HFFc6 (cell line): ENCODE measurements at places on chromosomes 12 and 14. TPM values are rescaled to one million over a fixed set of nuclear protein-coding genes. Genes with fewer than 3 reads are reported as not detected.

AMN gene
- not detected in 3 replicates for total RNA-seq

SUPT16H gene
- total RNA-seq, result 65.3 to 91.9 TPM (median 81.5 TPM) in 3 replicates

TDRD9 gene
- not detected in 2 replicates for total RNA-seq

B4GALNT1 gene
- total RNA-seq, result 1.1 to 2.4 TPM (median 1.6 TPM) in 3 replicates

STXBP6 gene
- 17.2 and 19.4 TPM in 2 replicates for total RNA-seq

SPRYD4 gene
- 2.5 to 2.8 TPM (median 2.5 TPM) in 3 replicates for total RNA-seq

C14orf180 gene
- total RNA-seq, result not detected in 3 replicates

HCAR3 gene
- total RNA-seq, result not detected in 3 replicates

FGD6 gene
- total RNA-seq, result 5.1 to 5.6 TPM (median 5.5 TPM) in 3 replicates

SYNDIG1L gene
- not detected in 2 replicates for total RNA-seq

KERA gene
- not detected in 3 replicates for total RNA-seq

CCDC198 gene
- total RNA-seq, result not detected in 3 replicates

KLHL33 gene
- total RNA-seq, result not detected in 3 replicates

GRCh38 chr12:238116-238515 is 24.2 kb upstream of the SLC6A12 start:
- no peak for DNase-seq

DNA sequence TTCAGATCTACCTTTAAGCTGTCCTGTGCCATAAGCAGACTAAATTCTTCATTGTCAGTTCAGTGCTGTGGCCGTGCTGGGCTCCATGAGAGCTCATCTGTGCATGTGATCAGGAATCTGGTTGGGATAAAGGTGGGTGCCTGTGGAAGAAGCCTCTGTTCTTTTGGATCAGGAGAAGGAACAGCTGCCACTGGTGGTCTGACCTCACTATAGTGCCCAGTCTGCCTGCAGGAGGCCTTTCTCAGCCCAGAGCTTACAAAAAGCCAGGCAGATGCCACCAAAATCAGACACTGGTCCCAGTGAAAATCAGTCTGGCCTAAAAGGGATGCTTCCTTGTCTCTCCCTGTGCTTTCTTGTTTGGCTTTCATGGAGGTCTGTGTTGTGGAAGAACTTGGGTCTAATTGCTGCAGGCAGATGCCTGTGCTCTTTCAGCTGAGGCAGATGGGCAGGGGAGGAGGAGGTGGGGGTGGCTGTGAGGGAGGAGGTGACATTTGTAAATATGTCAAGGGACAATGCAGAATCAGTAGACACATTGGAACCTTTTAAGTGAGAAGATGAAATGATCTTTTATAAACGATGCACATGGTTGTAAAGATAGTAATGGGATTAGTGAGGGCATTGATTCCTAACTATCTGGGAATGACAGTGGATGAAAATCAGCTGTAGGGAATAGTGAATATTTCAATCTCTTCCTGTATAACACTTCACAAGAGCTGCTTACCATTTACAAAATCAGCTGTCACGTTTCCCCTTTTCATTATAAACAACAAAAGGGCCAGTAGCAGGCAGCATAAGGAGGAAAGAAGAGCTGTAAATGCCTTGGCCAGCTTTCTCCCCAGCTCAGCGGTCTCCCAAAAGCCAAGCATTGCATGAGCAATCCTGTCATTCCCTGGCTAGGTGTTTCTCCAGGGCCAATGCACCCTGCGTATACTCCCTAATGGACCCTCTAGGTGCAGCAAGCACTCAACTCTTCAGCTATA is 44.6 kb downstream of the CACNA2D4 start:
- DNase-seq, result no peak

DNA sequence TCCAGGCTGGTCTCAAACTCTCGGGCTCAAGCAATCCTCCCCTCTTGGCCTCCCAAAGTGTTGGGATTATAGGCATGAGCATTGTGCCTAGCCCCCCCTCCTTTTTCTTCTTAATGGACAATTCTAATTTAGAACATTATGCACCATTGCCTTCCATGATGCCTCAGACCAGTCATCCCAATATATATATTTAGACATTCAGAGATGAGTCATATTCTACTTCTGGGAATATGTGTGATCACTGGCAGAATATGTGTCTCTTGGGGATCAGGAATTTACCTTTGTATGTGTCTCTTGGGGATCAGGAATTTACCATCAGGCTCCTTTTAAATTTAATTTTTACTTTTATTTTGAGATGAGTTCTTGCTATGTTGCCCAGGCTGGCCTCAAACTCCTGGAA is 7.5 kb upstream of the CCDC177 start:
- peak; percentile 19 for DNase-seq

DNA sequence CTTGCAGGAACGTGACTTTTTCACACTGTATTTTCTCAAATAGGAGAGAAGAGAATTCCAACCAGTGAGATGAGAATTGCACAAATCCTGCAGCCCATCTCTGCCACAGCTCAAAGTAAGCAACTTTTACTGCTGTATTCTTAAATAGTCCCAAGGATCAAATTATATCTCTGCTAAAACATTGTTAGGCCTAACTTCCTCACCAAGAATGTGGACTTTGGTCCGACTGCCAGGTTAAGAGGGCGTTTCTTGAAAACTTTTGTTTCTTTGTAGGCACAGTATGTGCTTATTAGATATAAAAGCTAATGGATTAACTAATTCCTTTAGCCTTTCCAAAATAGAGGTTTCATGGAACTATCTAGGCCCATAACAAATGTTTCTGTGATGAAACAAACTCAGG is 61.4 kb upstream of the IFNG-AS1 start:
- no peak for DNase-seq

DNA sequence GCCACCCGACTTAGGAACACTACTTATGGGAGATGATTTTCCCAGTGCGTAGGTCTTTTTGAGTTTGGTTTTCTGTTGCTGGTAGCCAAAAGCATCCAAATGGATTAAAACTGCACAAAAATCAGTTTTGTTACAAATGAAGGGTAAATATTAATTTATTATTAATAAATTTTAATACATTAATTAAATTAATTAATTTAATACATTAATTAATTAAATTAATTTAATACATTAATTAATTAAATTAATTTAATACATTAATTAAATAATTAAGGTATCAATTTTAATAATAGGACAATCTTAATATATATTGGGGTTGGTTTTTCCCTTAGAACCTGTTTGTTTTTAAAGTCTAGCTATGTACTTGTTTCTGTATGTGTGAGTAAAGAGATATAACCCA is 23.6 kb downstream of the AK7 start:
- no peak for DNase-seq

GRCh38 chr14:37232907-37233481 is 35.3 kb downstream of the MIPOL1 start:
- DNase-seq, result peak; percentile 65

DNA sequence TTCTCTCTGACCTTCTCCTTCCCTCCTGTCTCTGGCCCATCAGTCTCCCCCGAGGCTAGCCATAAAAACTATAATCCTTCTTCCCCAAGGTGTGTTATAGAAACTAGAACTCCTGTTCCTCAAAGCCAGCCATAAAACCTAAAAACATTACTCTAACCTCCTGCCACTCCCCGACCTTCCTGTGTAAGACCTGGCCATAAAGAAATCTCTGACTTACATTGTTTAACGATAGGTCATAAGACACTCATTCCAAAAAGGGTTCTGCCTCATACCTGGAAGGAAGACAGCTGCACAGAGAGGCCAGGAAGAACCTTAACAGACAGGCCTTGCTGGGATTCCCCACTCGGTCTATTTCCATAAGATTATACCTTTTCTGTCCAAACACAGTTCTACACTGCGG is 70.9 kb upstream of the EEA1 start:
- no peak for DNase-seq

- DNase-seq, result no peak
Observed at GRCh38 chr12:57248934-57249742, 1.8 kb downstream of the STAC3 start.

DNA sequence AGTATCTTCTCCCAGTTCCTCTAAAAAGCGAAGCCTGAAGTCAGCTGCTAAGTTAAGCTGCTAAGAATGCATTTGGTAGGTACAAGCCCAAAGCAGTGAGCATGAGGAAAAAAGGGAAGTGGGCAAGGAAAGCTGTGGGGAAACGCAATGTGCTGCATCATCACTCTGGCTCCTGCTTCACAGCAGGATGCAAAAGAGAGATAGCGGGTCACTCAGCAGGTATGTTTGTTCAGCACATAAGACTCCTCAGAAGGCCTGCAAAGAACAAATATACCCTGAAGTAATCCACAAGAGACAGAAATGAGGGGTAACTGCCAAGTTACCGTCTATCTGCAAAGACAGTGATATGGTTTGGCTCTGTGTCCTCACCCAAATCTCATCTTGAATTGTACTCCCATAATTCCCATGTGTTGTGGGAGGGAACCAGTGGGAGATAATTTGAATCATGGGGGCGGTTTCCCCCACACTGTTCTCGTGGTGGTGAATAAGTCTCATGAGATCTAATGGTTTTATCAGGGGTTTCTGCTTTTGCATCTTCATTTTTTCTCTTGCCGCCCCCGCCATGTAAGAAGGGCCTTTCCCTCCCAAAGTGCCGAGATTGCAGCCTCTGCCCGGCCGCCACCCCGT is 127.4 kb upstream of the EGLN3 start:
- no peak for DNase-seq

DNA sequence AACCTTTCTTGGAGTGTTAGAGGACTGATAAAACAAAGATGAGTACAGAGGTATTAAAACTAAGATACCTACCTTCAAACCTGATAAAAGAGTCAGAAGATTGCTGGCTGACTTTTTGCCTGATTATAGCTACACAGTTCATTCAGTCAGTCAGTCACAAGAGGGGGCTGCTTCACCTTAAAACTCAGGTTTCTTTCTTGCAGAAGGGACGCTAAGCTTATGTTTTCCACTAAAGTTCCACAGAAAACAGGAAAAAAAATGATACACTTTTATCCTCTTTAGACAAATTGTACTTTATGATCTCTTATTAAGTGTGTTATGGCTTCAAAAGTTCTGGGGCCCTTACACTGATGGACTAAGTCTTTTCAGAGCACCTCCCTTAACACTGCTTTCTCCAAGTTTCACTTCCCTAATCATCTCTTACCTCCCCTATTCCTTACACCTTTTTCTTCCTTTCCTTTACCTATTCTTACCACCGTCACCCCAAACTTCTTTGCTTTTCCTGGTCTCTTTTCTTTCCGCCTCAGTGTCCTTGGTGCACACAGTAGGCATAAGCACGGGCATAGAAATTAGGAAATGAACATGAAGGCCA is 448.7 kb upstream of the OR4E1 start:
- DNase-seq, result no peak

GRCh38 chr14:69879175-69880043 is at the start of gene SMOC1:
Gene SMOC1, plus strand, starts transcription at chr14:69879416. Its CDS starts 263 bp downstream, at chr14:69879679.
- no peak for DNase-seq

GRCh38 chr12:17139931-17140330 is 534.0 kb upstream of the LMO3 start:
- DNase-seq, result no peak

DNA sequence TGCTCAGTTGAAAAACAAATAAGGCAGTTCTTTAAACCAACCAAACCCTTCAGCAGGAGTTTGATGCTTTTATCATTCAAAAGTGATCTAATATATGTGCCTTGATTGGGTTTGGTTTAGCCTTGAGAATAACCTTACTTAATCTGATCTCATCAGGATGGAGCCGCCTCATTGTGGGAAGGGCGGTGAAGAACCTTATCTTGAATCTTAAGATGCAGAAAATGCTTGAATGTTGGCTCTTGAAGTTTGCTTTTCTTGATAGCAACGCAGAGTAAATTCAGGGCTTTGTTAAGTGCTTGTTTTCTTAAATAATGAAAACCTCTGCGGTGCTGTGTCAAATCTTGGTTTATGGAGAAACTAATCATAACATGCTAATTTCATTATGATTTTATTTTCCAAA is 138.2 kb downstream of the MON2 start:
- peak; percentile 7 for DNase-seq

DNA sequence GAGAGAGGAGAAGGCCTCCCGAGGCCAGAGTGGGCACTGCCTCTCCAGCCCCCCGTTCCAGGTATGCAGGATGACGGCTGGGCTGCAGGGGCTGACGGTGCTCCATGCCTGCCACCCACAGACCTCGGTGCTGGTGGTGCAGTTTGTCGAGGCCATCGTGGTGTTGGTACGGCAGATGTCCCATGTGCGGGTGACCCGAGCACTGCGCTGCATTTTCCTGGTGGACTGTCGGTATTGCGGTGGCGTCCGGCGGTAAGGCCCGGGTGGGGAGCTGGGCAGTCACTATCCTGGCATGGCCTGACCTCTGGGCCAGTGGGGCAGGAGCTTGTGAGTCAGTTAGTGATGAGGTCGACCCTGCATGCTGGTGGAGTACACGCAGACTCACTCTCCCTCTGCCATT is 47.4 kb downstream of the TPCN1 start:
- no peak for DNase-seq

GRCh38 chr12:87082756-87083155 is 826.6 kb upstream of the MGAT4C start:
- no peak for DNase-seq

DNA sequence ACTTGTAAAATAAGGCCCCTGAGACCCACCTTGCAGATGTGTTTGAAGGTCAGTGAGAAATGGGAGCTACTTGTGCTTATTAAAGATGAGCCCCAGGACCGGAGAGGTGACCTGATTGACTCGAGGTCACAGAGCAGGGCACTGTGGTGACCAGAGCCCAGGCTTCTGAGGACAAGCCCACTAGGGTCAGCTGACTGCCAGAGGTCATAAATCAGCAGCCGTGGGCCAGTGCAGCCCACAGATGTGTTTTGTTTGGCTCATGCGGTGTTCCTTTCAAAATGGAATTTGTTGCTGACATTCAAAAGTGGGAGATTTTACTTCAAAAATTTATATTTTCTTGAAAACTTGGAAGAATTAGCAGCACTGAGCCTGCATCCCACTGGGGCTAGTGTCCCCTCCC is 24.5 kb downstream of the JDP2 start:
- no peak for DNase-seq

GRCh38 chr14:105026802-105027563 is 6.1 kb upstream of the CDCA4 start:
- peak; percentile 52 for DNase-seq

DNA sequence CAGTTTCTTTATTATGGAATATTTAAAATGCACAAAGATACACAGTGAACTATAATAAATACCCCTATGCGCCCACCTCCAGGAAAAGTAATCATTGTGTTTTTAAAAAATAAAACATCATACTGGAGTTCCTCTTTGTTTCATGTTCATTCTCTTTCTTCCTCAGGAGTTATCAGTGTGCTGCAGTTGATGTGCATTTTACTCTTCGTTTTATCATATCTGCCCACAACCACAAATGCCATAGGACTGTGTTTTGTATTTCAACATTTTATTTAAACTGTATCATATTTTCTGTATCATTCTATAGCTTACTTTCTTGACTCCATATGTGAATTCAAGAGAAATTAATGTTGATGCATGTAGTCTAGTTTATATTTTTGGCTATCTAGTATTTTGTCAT is 53.9 kb downstream of the TSHR start:
- no peak for DNase-seq

- peak; percentile 46 for DNase-seq
Observed at GRCh38 chr14:38391334-38391733, 135.4 kb upstream of the CLEC14A start.
